ENCODE measurements at places on chromosomes 13 and 19. TPM values are rescaled to one million over a fixed set of nuclear protein-coding genes. Genes with fewer than 3 reads are reported as not detected.

FGF9 gene
- total RNA-seq: 16.2 TPM

ZNF726 gene
- 5.7 TPM for total RNA-seq

METTL21C gene
- total RNA-seq: not detected

KLK4 gene
- not detected for total RNA-seq

ATP12A gene
- 1.9 TPM for total RNA-seq

DPF1 gene
- total RNA-seq: 4.9 TPM

GRCh38 chr13:45120967-45121831 is 889 bp downstream of the GTF2F2 start:
- no peak overlapping the region for H3K4me3 ChIP-seq
- H3K36me3 ChIP-seq: no peaks in the 10 kb centered on the region
- peaks cover 1% of the 10 kb centered on the region for H3K4me1 ChIP-seq

GRCh38 chr13:54390841-54391240 is 1362.2 kb downstream of the OLFM4 start:
- H3K4me1 ChIP-seq: peaks cover 4% of the 10 kb centered on the region
- no peak for DNase-seq
- no peaks in the 10 kb centered on the region for H3K27me3 ChIP-seq

- DNase-seq: no peak
- peaks cover 17% of the 10 kb centered on the region for H3K4me1 ChIP-seq
- no peak overlapping the region for H3K4me3 ChIP-seq
- H3K36me3 ChIP-seq: peaks cover 34% of the 10 kb centered on the region
- no peaks in the 10 kb centered on the region for H3K27me3 ChIP-seq
Observed at GRCh38 chr19:3980353-3981251, 4.7 kb downstream of the EEF2 start.

DNA sequence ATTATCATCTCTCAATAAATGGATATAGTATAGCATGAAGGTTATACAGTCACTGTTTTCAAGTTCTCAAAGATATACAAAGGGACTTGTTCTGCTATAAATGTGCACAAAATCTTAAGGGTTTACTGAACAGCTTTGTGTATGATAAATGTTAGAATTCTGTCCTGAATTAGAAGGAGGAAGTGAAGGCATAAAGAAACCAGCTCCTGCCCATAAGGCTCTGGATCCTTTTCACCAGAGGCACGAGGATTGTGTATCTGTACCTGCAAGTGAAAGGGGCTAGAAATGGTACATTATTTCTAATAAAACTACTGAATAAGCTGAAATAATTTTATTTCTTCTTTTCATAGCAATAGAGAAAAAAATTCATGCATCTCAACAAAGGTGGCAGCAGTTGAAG is 32.4 kb downstream of the PHF11 start:
- H3K27me3 ChIP-seq: no peaks in the 10 kb centered on the region
- H3K4me3 ChIP-seq: no peak overlapping the region
- peaks cover 16% of the 10 kb centered on the region for H3K36me3 ChIP-seq
- no peak for DNase-seq
- H3K4me1 ChIP-seq: no peaks in the 10 kb centered on the region

DNA sequence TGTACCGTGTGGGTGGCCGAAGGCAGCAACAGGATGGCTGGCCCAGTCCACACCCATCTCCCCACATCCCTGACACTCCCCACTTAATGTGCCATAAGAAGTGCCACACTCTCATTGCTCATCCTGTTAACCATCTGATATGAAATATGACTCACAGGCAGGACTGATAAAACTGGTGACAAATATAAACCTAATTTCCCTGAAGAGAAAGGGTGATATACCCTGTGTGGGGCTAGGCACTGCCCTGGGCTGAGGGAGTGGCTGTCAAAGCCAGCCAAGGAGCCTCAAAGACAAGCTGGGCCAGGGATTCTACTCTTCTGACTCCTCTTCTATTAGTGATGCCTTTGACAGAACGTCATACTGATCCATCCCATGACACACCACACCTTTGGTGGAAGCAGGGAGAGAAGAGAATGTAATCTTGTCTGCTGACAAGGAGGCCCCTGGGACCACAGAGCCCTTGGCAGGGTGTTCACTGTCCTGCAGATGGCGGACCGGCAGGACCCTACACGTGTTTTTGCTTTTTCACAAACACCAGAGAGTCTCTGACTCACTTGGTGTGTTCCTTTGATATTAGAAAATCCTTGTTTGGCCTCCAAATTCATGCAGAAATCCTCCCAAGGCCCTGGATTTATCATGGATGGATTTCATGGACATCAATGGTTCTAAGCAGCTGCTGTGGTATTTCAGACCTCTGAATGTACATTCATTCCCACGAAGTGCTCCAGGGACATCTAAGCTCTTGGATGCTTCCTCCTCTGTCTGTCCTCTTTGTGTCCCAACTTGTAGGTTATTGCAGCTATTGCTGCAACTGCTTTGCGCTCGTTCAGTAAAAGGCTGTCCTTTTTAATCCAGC is 98.0 kb upstream of the WASF3 start:
- H3K4me1 ChIP-seq: no peaks in the 10 kb centered on the region

DNA sequence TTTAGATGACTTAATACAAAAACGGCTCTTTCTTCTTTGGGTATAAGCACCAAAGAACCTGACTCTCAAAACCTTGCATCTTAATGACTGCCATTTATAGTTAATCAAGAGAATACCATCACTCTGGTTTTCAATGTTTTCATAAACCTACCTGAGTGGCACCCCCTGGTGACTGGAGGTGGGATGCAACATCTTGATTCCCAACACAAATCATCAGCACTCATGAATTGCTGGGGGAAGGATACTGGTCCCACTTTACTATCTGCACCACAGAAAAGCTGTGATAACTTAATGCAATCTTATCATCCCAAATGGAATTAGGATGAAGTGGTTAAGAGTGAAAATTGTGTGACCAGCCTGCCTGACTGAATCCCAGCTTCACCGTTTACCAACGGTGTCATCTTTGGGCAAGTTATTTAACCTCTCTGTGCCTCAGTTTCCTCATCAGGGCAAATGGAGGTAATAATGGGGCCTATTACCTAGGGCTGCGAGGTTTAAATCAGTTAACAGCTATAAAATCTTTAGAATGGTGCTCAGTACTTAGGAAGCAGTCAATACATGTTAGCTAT is 366.4 kb downstream of the KLF12 start:
- H3K4me1 ChIP-seq: peaks cover 30% of the 10 kb centered on the region
- H3K4me3 ChIP-seq: no peak overlapping the region
- no peaks in the 10 kb centered on the region for H3K27me3 ChIP-seq
- no peak for DNase-seq
- H3K27ac ChIP-seq: no peak overlapping the region
- no peaks in the 10 kb centered on the region for H3K36me3 ChIP-seq

DNA sequence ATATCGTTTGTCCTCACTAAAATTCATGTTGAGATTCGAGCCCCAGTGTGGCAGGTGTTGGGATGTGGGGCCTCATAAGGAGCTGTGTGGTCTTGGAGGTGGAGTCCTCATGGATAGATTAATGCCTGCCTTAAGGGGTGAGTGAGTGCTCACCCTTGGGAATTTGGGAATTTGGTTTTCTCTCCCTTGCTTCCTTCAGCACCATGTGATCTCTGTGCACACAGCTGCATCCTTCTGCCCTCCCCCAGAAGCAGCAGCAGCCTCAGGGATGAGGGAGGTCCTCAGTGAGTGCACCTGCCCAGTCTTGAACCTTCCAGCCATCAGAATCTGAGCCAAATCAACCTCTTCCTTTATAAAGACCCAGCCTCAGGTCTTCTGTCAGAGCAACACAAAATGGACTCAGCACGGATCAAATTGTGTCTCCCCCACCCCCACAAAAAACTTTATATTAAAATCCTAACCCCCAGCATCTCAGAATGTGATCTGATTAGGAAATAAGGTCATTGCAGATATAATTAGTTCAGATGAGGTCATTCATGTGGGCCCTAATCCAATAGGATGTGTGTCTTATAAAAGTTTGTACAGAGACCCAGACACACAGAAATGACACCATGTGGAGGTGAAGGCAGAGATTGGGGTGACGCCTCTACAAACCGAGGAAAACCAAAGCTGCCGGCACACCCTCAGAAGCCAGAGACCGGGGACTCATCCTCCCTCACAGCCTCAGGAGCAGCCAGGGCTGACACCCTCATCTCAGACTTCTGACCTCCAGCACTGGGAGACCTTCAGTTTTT is 12.9 kb downstream of the CYTH2 start:
- H3K27me3 ChIP-seq: peaks cover 3% of the 10 kb centered on the region
- H3K4me3 ChIP-seq: no peak overlapping the region
- peaks cover 6% of the 10 kb centered on the region for H3K4me1 ChIP-seq
- peaks cover 18% of the 10 kb centered on the region for H3K36me3 ChIP-seq
- DNase-seq: no peak

Data from progenitor cell of endocrine pancreas (in vitro differentiated cells).